SJSA1 (cell line): ENCODE measurements at places on chromosomes 7 and 10.

DNA sequence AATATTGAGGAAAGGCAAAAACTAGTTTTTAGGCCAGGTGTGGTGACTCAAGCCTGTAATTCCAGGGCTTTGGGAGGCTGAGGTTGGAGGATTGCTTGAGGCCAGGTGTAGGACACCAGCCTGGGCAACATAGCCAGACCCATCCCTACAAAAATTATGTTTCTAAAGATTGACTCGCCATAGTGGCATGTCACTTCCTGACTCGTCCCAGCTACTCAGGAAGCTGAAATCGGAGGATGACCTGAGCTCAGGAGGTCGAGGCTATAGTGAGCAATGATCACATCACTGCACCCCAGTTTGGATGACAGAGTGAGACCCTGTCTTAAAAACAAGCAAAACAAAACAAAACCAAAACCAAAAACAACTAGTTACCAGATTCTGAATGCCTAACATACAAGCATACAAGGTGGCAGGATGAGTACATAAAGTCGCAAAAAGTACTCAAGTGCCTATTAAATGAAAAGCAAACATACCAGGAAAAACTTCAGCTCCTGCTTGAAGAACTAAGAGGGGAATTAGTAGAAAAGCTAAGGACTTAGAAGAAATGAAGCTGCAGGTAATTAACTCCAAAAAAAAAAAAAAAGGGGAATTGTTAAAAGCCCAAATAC lies 14.1 kb downstream of the ZNF398 start:
- peak; percentile 5 for DNase-seq

DNA sequence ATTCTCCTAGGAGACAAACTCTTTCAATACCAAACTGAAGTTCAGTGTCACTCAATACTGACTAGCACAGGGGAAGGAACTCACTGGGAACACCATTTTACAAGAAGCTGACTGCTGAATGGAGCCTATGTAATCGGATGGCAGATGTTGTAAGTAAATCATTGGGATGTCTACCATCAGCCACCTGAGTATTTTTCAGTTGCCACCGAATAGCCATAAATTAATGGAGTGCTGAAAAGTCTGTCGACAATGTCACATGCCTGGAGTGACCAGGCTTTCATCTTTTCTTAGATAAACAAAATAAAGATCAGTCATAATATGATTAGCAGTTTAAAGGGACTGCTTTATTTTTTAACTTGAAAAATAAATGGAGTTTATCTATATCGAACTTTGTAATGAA lies 145.9 kb upstream of the SEMA3E start:
- DNase-seq: no peak

- no peak for DNase-seq
Measured at GRCh38 chr10:109765838-109766237, 157.5 kb downstream of the XPNPEP1 start.

DNA sequence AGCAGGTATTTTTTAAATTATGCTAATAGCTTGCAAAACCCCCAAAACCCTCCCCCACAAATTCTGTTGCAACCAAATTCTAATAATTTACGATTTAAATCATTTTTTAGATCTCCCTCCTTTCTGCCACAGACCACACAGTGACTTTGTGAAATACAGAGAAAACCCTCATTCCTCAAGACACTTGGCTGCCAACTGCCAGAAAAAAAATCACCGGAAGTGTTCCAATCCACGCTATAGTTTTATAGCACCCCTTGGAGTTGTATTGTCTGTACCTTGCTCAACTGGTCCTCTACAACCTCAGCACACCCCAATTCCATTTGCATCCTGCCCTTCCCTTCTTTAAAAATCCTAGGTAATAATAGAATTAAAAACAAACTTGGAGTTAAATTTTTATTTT lies 560.1 kb downstream of the PARD3 start:
- DNase-seq: no peak

DNA sequence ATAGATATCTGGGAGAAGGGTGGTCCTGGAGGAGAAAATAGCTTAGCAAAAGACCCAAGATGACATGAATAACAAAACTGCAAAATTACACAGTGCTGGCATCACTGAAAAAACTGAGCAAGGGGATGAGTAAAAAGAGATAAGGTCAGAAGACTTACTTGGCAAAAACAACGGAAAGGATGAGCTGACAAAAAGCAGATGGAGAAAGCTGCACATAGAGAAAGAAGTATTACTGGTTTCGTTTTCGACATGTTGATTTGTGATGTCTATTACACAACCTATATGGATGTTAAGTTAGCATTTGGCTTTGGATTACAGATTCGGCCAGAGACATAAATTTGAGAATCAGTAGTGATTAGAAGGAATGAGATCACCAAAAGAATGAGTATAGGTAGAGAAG lies 132.1 kb downstream of the MACC1 start:
- DNase-seq: no peak
